GDM1 (cell line): ENCODE measurements at places on chromosomes 6 and 20.

DNA sequence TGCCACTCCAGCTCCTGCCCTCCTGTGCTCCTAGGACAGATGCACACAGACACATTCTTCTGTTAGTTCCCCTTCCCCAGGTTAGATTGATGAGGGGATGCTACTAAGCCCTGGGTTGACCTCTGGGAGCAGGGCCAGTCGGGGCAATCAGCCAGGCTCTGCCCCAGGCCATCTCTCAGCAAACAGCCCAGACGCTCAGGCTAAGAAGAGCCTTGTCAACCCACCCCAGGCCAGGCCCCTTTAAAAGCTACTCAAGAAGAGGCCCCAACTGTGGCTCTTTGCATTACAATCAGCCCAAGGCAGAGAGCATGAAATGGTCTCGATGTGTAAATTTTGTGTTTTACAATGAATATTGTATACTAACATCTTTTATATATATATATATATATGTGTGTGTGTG lies 107.4 kb downstream of the TFAP2A start:
- no peak for DNase-seq

GRCh38 chr6:80625405-80625804 lies 518.9 kb downstream of the BCKDHB start:
- DNase-seq = no peak

- no peak for DNase-seq
These were observed 5.6 kb upstream of the ZNF831 start for GRCh38 chr20:59157961-59158541.

DNA sequence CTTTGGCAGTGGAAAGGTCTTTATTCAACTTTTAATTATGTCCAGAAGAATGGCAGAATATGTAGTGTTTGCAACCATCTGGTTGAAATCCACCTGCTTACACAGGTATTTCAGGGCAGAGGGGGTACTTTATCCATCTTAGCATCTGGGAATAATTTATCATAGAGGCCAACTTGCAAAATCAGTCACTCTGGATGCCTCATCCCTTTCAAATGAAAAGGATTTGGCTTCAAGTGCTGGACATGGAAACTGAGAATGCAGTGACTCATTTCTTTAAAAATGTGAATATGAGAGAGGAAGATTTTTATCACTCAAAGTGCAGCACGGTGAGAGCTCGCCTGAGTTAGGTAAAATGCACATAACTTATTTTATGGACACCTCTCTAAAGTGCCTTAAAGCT lies 758.3 kb downstream of the KIF16B start:
- DNase-seq = no peak

GRCh38 chr6:124943658-124944057 lies 18.6 kb upstream of the RNF217 start:
- DNase-seq = no peak

- DNase-seq = no peak
These were observed 71.0 kb upstream of the SAMD3 start for GRCh38 chr6:130293800-130294199.

DNA sequence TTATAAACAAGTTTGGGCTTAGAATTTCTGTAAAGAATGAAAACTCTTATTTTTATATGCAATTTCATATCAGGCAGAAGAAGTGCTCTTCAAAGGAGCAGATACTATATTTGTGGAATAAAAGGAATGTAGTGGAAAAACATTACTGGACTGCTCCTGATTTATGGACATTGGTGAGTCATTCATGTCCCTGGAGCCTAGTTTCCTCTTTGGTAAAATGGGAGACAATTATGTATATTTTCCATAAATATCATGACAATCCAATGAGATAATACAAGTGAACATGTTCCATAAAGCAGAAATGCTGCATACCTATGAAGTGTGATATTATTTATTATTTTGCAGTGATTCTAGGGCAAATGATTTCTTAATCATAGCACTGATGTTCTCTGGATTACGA lies 445.8 kb upstream of the CITED2 start:
- no peak for DNase-seq
